ENCODE measurements at places on chromosomes 5 and 9.

GRCh38 chr5:91306497-91306896, 76.6 kb downstream of the ARRDC3 start:
- H3K36me3 ChIP-seq = no peaks in the 10 kb centered on the region
- no peak overlapping the region for H3K4me3 ChIP-seq
- no peak for DNase-seq
- no peaks in the 10 kb centered on the region for H3K27me3 ChIP-seq

DNA sequence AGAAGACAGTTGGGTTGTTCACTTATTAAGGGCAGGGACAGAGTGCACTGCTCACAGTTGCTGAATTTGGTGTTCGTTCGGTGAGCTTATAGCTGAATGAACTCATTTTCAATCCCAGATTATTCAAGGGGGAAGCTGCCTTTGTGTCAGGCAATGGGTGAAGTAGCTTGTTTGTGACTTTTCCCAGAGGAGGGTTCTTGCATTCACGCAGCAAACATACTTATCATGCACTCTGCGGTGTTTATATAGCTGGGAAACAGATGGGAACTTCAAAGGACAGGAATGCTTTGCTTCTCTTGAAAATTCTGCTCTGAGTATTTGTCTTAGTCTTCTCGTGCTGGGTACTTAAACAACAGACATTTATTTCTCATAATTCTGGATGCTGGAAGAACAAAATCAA, 64.7 kb upstream of the ABCA1 start:
- H3K4me3 ChIP-seq = no peak overlapping the region
- no peak for DNase-seq
- H3K36me3 ChIP-seq = no peaks in the 10 kb centered on the region
- no peaks in the 10 kb centered on the region for H3K27me3 ChIP-seq
- H3K4me1 ChIP-seq = peaks cover 17% of the 10 kb centered on the region

DNA sequence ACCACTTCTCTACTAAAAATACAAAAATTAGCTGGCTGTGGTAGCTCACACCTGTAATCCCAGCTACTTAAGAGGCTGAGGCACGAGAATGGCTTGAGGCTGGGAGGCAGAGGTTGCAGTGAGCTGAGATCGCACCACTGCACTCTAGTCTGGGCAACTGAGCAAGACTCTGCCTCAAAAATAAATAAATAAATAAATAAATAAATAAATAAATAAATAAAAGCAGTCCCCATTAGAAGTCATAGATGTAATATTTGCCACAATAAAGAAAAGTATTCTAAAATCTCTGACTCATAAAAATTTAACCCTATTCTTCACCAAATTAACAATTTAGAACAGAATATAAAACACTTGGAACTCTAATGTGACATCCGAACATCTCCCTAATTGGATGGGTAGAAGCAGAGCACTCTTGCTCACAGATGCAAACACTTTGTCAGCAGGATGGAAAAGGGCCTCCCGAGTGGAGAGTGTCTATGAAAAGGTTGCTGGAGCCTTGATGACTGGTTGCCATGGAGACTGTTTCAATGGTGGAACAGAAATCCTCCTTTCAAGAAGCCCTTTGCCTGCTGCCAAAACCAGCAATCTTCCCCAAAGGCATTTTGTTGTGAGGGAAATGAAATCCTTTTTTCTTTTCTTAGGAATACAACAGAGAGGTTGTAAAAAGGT, 38.9 kb upstream of the TRAF1 start:
- DNase-seq = no peak
- no peaks in the 10 kb centered on the region for H3K27me3 ChIP-seq
- H3K27ac ChIP-seq = no peak overlapping the region

- H3K27ac ChIP-seq = no peak overlapping the region
- no peak overlapping the region for H3K4me3 ChIP-seq
- H3K4me1 ChIP-seq = no peaks in the 10 kb centered on the region
- DNase-seq = no peak
Observed at GRCh38 chr9:105439428-105439827, 8.4 kb upstream of the FSD1L start.

- DNase-seq = no peak
- H3K4me1 ChIP-seq = peaks cover 10% of the 10 kb centered on the region
- H3K36me3 ChIP-seq = no peaks in the 10 kb centered on the region
- no peak overlapping the region for H3K27ac ChIP-seq
Observed at GRCh38 chr9:87682085-87682484, 43.8 kb upstream of the CTSL start.

DNA sequence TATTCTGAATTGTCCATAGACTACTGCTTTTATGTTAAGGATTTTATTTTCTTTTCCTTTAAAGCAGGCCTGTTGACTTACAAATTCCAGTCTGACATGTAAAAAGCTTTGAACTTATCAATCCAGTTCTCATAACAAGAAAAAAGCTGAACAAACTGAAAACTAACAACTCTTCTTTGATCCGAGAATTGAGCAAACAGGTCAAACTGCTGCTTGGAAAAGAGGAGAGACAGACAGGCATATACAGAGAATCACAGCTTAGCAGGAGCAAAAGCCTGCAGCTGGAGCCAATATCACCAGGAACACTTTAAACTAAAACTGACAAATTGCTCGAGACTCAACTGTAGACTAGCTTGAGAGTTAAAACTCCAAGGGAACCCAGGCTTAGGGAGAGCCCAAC, 85.8 kb downstream of the HINT1 start:
- no peaks in the 10 kb centered on the region for H3K4me1 ChIP-seq
- DNase-seq = no peak
- H3K27me3 ChIP-seq = no peaks in the 10 kb centered on the region
- no peaks in the 10 kb centered on the region for H3K36me3 ChIP-seq
- no peak overlapping the region for H3K27ac ChIP-seq
- H3K4me3 ChIP-seq = no peak overlapping the region

- no peaks in the 10 kb centered on the region for H3K4me1 ChIP-seq
- no peak overlapping the region for H3K4me3 ChIP-seq
- H3K27ac ChIP-seq = no peak overlapping the region
- peak; percentile 47 for DNase-seq
Observed at GRCh38 chr9:928363-929042, 48.0 kb upstream of the DMRT3 start.

DNA sequence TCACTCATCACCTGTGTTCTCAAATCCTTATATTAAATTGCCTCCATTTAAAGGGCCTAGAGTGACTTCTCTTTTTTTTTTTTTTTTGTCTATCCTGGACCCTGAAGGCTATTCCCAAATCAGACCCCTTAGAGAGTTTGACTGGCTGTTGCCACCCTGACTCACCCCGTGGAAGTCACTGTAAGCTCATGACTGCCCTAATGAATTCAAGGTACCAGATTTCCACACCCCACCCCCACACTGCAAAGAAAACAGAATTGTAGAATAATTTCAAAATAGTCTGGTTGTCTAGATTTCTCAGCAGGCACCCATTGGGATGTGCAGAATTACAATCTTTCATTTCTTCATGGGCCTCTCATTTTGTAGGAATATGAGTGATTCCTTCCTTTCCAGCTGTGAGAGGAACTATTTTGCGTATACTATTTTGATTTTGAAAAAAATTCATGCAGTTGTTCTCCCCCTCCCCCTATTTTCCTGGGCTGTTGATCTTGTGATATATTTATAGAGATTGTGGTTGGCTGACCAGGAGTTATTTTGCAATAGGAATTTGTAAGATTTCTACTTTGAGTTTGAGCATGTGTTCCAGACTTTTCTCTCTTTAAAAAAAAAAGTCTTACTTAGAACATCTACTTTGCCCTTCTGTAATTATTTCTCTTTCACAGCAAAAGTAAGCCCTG, 79.1 kb downstream of the ZNF618 start:
- H3K4me1 ChIP-seq = peaks cover 29% of the 10 kb centered on the region
- no peak for DNase-seq
- H3K4me3 ChIP-seq = no peak overlapping the region
- H3K36me3 ChIP-seq = no peaks in the 10 kb centered on the region
- H3K27me3 ChIP-seq = no peaks in the 10 kb centered on the region

GRCh38 chr5:524973-525761, 918 bp upstream of the SLC9A3 start:
- H3K4me1 ChIP-seq = no peaks in the 10 kb centered on the region
- no peak overlapping the region for H3K4me3 ChIP-seq
- H3K27me3 ChIP-seq = peaks cover 49% of the 10 kb centered on the region
- no peak overlapping the region for H3K27ac ChIP-seq

GRCh38 chr5:72552041-72552557, 44.9 kb upstream of the ZNF366 start:
- no peaks in the 10 kb centered on the region for H3K27me3 ChIP-seq
- no peak overlapping the region for H3K4me3 ChIP-seq
- H3K36me3 ChIP-seq = no peaks in the 10 kb centered on the region
- peaks cover 17% of the 10 kb centered on the region for H3K4me1 ChIP-seq
- peak overlapping the region; percentile 26 for H3K27ac ChIP-seq
- DNase-seq = peak; percentile 21

- no peak for DNase-seq
- peaks cover 17% of the 10 kb centered on the region for H3K4me1 ChIP-seq
- no peaks in the 10 kb centered on the region for H3K36me3 ChIP-seq
- H3K27ac ChIP-seq = no peak overlapping the region
Observed at GRCh38 chr9:133205996-133206931, 2.8 kb downstream of the OBP2B start.

- no peaks in the 10 kb centered on the region for H3K27me3 ChIP-seq
- peaks cover 9% of the 10 kb centered on the region for H3K4me1 ChIP-seq
- H3K27ac ChIP-seq = no peak overlapping the region
- H3K4me3 ChIP-seq = no peak overlapping the region
- H3K36me3 ChIP-seq = no peaks in the 10 kb centered on the region
Observed at GRCh38 chr5:39185761-39186160, 33.6 kb downstream of the FYB1 start.

- H3K36me3 ChIP-seq = no peaks in the 10 kb centered on the region
- peak overlapping the region; percentile 46 for H3K4me3 ChIP-seq
- peak; percentile 83 for DNase-seq
- peaks cover 27% of the 10 kb centered on the region for H3K4me1 ChIP-seq
Observed at GRCh38 chr9:14030375-14031059, 283.4 kb downstream of the NFIB start.

GRCh38 chr5:144503123-144503522, 332.4 kb downstream of the KCTD16 start:
- H3K27ac ChIP-seq = no peak overlapping the region
- H3K36me3 ChIP-seq = no peaks in the 10 kb centered on the region
- H3K4me1 ChIP-seq = no peaks in the 10 kb centered on the region

DNA sequence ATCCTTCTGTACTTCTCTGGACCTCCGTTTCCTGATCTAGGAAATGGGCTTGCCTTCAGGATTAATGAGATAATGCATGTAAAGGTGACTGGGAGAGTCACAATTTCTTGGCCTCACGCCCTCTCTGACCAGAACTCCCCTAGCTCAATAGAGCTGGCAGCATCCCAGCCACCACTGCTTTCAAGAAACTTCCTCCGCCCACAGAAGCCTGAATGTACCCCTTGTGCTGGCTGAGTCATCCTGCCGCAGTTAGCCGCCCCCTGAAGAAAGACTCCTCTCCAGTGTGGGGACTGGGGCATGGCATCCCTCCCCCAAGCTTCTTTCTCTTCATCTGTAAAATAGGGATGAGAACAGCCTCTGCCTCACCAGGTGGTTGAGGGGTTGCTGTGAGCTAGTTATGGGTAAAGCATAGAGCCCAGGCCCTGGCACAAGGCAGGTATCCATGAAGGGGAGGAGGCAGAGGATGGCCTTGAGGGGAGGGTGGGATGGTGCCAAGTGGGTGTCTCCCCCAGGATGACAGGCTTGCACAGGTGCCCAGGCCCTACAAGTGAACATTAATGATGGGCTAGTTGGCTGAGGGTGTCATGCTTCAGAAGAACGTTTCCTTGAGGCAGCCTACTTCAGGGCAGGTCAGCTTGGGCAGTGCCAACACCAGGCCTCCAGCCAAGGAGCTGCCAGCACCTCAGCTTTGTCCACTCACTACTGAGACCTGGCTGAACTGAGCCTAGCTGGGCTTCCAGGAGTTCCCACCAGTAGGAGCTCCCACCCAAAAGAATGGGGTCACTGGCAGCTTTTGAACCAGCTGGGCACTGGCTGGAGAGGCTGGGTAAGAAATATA, 3.4 kb downstream of the PDLIM4 start:
- H3K4me3 ChIP-seq = no peak overlapping the region
- peaks cover 68% of the 10 kb centered on the region for H3K4me1 ChIP-seq
- no peaks in the 10 kb centered on the region for H3K36me3 ChIP-seq
- H3K27me3 ChIP-seq = no peaks in the 10 kb centered on the region

DNA sequence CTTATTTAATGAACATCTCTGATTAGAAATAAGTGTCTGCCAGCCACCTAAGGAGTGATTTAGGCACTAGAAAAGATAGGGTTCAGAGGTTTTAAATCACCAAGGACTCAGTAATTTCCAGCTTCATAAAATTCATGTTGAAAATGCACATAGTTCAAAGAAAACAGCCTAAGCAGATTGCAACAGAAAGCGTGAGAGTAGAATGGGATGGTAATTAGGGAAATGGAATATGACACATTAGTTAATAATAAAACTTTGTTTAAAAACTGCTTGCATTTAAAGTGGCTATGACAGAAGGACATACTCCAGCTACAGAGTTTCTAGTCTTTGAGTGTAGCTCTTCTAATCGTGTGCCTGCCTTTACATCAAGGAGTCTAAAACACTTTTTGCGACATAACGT, 490.8 kb downstream of the TLE4 start:
- H3K27me3 ChIP-seq = no peaks in the 10 kb centered on the region
- peaks cover 14% of the 10 kb centered on the region for H3K4me1 ChIP-seq
- H3K27ac ChIP-seq = no peak overlapping the region
- no peak overlapping the region for H3K4me3 ChIP-seq
- DNase-seq = no peak
- no peaks in the 10 kb centered on the region for H3K36me3 ChIP-seq

- no peaks in the 10 kb centered on the region for H3K36me3 ChIP-seq
- DNase-seq = peak; percentile 28
- H3K27ac ChIP-seq = no peak overlapping the region
- no peaks in the 10 kb centered on the region for H3K27me3 ChIP-seq
- no peak overlapping the region for H3K4me3 ChIP-seq
Observed at GRCh38 chr9:99269416-99269815, 47.3 kb downstream of the SEC61B start.

- no peaks in the 10 kb centered on the region for H3K36me3 ChIP-seq
- peaks cover 23% of the 10 kb centered on the region for H3K4me1 ChIP-seq
- peak; percentile 82 for DNase-seq
- peak overlapping the region; percentile 65 for H3K27ac ChIP-seq
- H3K4me3 ChIP-seq = peak overlapping the region; percentile 7
Observed at GRCh38 chr5:60677850-60678664, 21.9 kb downstream of the DEPDC1B start.

GRCh38 chr9:76401580-76402354, 7.5 kb upstream of the RFK start:
- H3K36me3 ChIP-seq = no peaks in the 10 kb centered on the region
- peak; percentile 45 for DNase-seq
- H3K27me3 ChIP-seq = no peaks in the 10 kb centered on the region
- H3K4me1 ChIP-seq = peaks cover 15% of the 10 kb centered on the region
- H3K4me3 ChIP-seq = no peak overlapping the region

DNA sequence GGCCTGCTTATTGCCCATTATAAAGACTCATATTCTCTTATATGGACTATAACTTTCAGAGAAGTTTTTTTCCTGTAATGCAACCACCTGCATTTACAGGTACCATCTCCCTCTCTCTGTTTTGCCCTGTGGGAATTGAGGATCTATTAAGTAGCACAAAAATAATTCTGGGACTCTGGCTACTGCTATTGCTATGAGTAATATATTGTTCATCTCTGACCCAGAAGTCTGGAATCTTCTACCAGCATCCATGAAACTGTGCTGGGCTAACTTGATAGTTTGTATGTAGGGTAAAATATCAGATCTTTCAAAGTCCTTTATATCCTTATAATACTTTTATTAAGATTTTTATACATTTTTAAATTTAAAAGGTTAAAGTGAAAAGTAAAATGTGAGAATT, 607.2 kb downstream of the EFNA5 start:
- no peaks in the 10 kb centered on the region for H3K36me3 ChIP-seq
- no peaks in the 10 kb centered on the region for H3K27me3 ChIP-seq
- no peak overlapping the region for H3K4me3 ChIP-seq
- H3K27ac ChIP-seq = no peak overlapping the region
- DNase-seq = peak; percentile 52
- peaks cover 9% of the 10 kb centered on the region for H3K4me1 ChIP-seq
